ENCODE measurements at places on chromosomes 7 and 10. TPM values are rescaled to one million over a fixed set of nuclear protein-coding genes. Genes with fewer than 3 reads are reported as not detected.

DNA sequence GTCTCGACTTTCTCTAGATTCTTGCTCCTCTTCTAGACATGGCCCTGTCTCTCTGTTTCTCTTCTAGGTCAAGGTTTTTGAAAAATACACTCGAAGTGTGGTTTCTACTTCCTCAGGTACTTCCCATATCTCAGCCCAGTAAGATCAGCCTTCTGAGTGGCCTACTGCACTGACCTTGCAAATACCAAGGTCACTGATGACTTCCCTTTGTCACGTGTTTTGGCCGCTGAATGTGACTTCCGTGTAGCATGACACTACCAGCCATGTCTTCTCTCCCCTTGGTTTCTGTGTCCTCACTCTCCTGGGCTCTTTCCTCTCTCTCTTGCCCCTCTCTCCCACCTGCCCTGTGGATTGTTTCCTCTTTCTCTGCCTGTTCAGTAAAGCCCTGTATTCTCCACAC is 7.9 kb upstream of the WIPF3 start:
- no peak overlapping the region for H3K27ac ChIP-seq
- no peaks in the 10 kb centered on the region for H3K36me3 ChIP-seq
- H3K4me3 ChIP-seq = no peak overlapping the region

- H3K27ac ChIP-seq = no peak overlapping the region
- DNase-seq = no peak
- H3K4me1 ChIP-seq = no peaks in the 10 kb centered on the region
- no peaks in the 10 kb centered on the region for H3K27me3 ChIP-seq
- H3K4me3 ChIP-seq = no peak overlapping the region
Observed at GRCh38 chr7:132187869-132188789, 388.1 kb downstream of the PLXNA4 start.

GRCh38 chr7:44194069-44194468 is 4.8 kb upstream of the GCK start:
- H3K4me1 ChIP-seq = no peaks in the 10 kb centered on the region
- H3K27me3 ChIP-seq = no peaks in the 10 kb centered on the region
- no peak overlapping the region for H3K27ac ChIP-seq
- H3K4me3 ChIP-seq = no peak overlapping the region
- DNase-seq = no peak

DNA sequence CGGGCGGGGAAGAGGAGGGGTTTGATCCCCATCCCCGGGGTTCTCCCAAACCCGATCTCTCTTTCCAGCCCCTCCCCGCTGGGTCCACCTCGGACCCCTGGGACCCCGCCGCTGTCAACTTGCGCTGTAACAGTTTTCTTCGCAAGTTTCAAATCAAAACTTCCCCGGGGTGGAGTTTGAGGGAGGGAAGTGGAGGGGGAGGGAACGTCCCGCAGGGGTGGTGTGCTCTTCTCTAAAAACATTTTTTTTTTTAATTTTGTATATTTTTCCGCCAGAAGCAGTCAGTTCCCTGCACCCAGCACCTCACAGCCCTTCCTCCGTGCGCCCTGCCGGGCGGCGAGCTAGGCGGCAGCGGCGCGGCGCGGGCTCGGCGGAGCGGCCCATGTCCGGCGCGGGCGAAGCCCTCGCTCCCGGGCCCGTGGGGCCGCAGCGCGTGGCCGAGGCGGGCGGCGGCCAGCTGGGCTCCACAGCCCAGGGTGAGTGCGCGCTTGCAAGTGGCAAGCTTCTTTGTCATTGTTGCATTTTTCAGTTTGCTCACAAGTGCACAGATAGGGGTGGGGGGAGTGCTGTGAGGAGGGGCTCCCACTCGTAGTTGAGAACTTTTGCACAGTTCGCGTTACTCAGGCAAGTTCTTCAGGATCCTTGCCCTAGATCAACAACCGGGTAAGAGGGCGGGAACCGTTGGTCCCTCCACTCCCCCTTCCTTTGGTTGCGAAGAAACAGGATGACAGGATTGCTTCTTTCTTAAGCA is 933 bp downstream of the MDFIC start:
- peak; percentile 3 for DNase-seq
- H3K36me3 ChIP-seq = no peaks in the 10 kb centered on the region
- peak overlapping the region; percentile 85 for H3K27ac ChIP-seq

- H3K27me3 ChIP-seq = no peaks in the 10 kb centered on the region
- no peaks in the 10 kb centered on the region for H3K36me3 ChIP-seq
- no peak overlapping the region for H3K4me3 ChIP-seq
- H3K27ac ChIP-seq = no peak overlapping the region
- no peaks in the 10 kb centered on the region for H3K4me1 ChIP-seq
- no peak for DNase-seq
Observed at GRCh38 chr10:123514996-123515395, 151.2 kb upstream of the GPR26 start.

DNA sequence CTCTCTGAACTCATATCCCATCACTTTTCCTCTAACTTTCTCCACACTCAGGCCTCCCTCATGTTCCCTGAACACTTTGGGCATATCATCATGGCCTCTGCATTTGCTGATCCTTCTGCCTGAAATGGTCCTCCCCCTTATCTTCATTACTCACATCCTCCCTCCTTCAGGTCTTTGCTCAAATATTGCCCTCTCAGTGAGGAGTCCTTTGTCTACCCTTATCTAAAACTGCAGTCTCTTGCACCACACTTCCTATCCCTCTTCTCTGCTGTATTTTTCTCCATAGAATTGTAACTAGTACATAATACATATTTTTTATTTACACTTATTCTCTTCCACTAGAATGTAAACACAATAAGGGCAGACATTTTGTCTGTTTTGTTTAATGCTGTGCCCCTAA is 41.7 kb downstream of the DNAJC1 start:
- DNase-seq = no peak
- H3K4me3 ChIP-seq = no peak overlapping the region
- H3K4me1 ChIP-seq = no peaks in the 10 kb centered on the region
- H3K27me3 ChIP-seq = no peaks in the 10 kb centered on the region
- no peaks in the 10 kb centered on the region for H3K36me3 ChIP-seq

GRCh38 chr10:100750291-100751210 is 5.2 kb downstream of the PAX2 start:
- H3K27me3 ChIP-seq = peaks cover 90% of the 10 kb centered on the region
- peaks cover 23% of the 10 kb centered on the region for H3K4me1 ChIP-seq
- no peak overlapping the region for H3K4me3 ChIP-seq
- no peak for DNase-seq
- no peak overlapping the region for H3K27ac ChIP-seq

DNA sequence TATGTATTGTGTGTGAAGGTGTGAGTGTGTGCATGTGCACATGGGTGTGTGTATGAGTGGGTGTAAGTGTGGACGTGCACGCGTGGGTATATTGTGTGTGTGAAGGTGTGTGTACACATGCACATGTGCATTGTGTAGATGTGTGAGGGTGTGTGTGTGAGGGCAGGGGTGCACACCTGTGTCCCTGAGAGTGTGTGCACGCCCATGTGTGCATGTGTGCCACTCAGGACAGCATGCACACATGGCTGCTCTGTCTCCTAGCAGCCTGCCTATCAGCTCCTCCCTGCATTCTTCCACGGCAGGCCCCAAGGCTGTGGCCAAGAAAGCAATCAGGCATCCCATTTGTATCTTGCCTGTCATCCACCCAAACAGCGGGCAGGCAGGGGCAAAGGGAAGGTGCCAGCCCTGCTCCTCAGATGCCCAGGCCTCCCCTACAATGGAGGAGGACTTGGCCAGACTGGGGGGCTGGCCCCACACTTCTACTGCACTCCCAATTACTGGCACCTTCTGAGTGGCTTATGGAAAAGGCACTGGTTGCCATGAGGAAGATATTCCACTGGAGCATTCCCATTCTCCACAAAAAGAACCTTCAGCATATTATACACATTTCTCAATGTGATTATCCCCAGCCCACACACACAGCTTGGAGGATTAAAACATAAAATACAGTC is 380.4 kb upstream of the ZMIZ1 start:
- H3K27ac ChIP-seq = no peak overlapping the region
- H3K36me3 ChIP-seq = no peaks in the 10 kb centered on the region
- no peak for DNase-seq
- peaks cover 13% of the 10 kb centered on the region for H3K4me1 ChIP-seq
- no peaks in the 10 kb centered on the region for H3K27me3 ChIP-seq

- no peak overlapping the region for H3K27ac ChIP-seq
- peaks cover 5% of the 10 kb centered on the region for H3K4me1 ChIP-seq
- H3K36me3 ChIP-seq = peaks cover 12% of the 10 kb centered on the region
Observed at GRCh38 chr7:82087099-82087498, 317.3 kb upstream of the HGF start.

DNA sequence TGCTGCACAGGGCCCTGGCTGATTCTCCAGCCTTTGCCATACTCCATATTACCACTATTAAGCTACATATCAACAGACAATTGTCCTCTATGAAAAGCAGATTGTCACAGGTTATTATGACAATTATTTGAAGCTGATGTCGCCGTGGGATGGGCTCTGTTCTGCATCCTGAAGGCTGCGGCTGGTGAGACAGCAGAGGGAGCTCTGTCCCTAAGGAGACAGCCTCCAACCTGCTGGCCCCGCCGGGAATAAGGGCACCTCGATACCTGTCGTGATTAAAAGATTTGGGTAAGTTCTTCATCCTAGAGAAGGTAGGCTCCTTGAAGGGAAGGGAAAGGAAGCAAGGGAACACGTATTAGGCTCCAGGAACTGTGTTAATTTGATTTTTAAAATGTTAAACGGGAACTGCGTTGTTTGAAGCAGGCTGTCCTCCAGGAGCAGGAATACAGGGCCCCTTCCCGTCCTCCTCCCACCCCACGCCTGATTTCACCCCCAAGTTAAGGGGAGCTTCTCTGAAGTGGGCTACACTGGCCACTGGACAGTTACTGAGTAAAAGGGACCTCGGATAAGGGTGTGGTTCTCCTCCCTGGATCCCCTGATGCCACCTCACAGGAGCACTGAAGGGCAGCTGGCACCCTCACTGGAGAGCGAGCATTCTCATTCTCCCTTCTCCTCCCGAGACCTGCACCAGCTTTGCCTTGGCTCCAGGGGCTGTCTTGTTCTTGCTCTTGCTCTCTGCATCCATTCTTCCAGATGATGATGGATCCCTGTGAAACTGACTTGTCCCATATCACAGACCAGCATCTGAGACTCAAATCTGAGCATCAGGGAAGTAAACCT is 11.8 kb upstream of the TIAL1 start:
- H3K27ac ChIP-seq = no peak overlapping the region
- H3K27me3 ChIP-seq = no peaks in the 10 kb centered on the region
- DNase-seq = peak; percentile 12
- H3K4me3 ChIP-seq = peak overlapping the region; percentile 12
- H3K4me1 ChIP-seq = no peaks in the 10 kb centered on the region

DNA sequence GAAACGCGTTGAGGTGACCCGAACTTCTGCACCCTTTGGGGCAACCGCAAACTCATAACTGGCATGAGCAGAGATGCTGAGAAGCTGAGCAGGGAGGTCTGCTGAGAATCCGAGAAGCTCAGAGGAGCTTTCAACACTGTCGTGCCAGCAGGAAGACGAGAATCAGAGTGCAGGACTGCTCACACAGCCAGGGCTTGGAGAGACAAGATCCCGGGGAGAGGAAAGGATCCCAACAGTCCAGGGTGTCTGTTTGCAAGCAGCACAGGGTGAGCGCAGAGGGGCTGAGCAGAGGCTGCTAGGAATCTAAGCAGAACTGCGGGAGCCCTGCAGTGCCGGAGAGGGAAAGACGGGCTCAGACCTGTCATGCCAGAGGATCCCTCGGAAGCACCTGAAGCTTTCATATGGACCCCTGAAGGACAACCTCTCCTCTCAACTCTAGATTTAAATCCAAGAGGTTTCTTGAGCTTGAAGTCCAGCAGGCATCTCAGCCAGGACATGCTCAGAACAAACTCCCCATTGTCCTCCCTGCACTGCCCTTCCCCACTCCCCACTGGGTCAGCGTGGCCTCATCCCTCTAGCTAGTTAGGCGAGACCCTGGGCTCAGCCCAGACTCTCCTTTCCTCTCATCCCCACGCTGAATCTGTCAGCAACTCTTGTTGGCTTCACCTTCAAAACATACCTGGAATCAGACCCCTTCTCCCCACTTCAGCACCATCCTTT is 40.7 kb downstream of the FOXL3 start:
- no peaks in the 10 kb centered on the region for H3K36me3 ChIP-seq
- no peak overlapping the region for H3K4me3 ChIP-seq
- H3K27me3 ChIP-seq = no peaks in the 10 kb centered on the region
- DNase-seq = no peak

GRCh38 chr7:149455175-149455950 is 5.5 kb downstream of the ZNF777 start:
- H3K4me1 ChIP-seq = peaks cover 11% of the 10 kb centered on the region
- no peak overlapping the region for H3K27ac ChIP-seq
- no peak for DNase-seq
- no peaks in the 10 kb centered on the region for H3K36me3 ChIP-seq

- no peak for DNase-seq
- H3K27ac ChIP-seq = no peak overlapping the region
- H3K4me1 ChIP-seq = peaks cover 56% of the 10 kb centered on the region
- H3K27me3 ChIP-seq = no peaks in the 10 kb centered on the region
- no peak overlapping the region for H3K4me3 ChIP-seq
Observed at GRCh38 chr10:6095810-6096570, 7.2 kb downstream of the RBM17 start.

DNA sequence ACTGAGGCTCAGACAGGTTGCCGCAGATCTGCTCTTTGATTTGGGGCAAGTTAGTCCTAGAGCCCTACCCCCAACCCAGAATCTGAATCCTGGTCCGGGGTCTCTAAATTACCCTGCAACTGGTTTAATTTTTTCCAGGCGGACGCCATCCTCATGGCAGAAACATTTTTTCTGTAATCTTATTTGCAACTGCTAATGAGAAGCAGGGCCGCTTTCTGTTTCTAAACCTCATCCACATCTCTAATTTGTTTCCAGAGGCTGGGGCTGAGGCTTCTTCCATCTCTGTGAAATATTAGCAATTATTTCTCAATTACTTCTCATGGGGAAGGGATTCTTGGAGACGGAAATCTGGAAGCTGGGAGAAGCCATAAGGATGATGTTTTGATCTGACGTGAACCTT is 261.6 kb downstream of the RPS24 start:
- no peak for DNase-seq
- H3K4me3 ChIP-seq = no peak overlapping the region

- H3K27me3 ChIP-seq = no peaks in the 10 kb centered on the region
- DNase-seq = no peak
- no peak overlapping the region for H3K27ac ChIP-seq
- no peaks in the 10 kb centered on the region for H3K36me3 ChIP-seq
Observed at GRCh38 chr7:158596309-158596708, 8.7 kb upstream of the PTPRN2 start.

DNA sequence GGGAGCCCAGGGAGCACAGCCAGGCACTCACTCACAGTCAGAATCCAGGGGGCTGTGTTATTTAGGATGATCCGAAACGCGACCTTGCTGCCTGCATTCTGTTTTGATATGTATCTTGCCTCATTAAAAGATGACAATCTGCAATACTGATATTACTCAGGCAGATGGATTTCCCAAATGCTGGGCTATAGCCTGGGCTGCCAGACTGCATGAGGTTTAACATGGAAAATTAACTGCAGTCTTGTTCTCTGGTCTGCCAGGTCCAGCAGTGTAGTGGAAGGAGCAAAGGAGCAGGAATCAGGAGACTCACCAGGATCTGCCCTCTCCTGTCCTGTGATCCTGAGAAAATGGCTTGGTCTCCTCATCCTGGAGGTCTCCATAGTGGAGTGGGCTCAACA is 258.1 kb downstream of the PAXIP1 start:
- no peaks in the 10 kb centered on the region for H3K4me1 ChIP-seq
- no peak overlapping the region for H3K4me3 ChIP-seq
- H3K27me3 ChIP-seq = no peaks in the 10 kb centered on the region
- no peak overlapping the region for H3K27ac ChIP-seq
- no peaks in the 10 kb centered on the region for H3K36me3 ChIP-seq
- DNase-seq = no peak

Gene RPEL1
- total RNA-seq = not detected

Gene PDE6C
- not detected for total RNA-seq

Gene IPMK
- 3.0 TPM for total RNA-seq

Gene FAM13C
- 6.0 TPM for total RNA-seq

Gene HMX2
- total RNA-seq = not detected

Gene LRRC61
- 6.8 TPM for total RNA-seq

Gene ABCC2
- total RNA-seq = 1.5 TPM

Gene SEMA3A
- total RNA-seq = 0.29 TPM

Gene SLC16A12
- 3.1 TPM for total RNA-seq

Measured in gastrocnemius medialis (tissue), 4 donors.